Retinal pigment epithelial cell (primary cell): ENCODE measurements at places on chromosomes 3 and 15.
A peak's percentile ranks its signal among the peaks of the same experiment; 100 is the strongest.

DNA sequence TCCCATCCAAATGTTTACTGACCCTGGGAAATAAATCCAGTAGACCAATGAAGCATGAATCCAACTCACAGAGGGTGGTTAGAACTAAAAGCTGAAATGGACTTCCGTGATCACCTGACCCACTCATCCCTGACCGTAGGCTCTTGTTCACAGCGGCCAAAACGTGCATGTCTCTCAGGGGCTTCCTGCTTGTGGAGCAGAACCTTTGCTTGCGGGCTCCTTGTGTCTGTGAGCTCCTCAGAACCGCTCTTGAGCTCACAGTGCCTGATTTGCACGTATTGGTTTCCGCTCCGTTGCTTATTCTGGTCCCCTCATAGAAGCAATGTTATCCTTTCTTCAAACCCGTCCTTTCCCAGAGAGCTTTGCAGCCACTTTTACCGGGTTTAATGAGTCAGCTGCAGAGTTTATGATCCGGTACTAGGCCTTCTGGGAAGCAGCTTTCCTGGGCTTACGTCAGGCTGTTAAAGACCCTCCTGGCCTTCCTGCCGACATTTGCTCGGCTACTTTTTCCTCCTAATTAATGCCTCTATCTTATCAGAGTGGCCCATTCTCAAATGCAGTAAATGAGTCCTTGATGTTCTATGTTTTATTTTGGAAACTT is 35.4 kb downstream of the LIPC start:
- DNase-seq: peak; percentile 88

GRCh38 chr15:40340740-40341400 is at the start of gene CCDC9B:
Gene CCDC9B (minus strand): TSS chr15:40340939. CDS start chr15:40340819, 120 bp downstream.
- peak; percentile 86 for DNase-seq

GRCh38 chr3:131743126-131743525 is 240.4 kb upstream of the MRPL3 start:
- no peak for DNase-seq

DNA sequence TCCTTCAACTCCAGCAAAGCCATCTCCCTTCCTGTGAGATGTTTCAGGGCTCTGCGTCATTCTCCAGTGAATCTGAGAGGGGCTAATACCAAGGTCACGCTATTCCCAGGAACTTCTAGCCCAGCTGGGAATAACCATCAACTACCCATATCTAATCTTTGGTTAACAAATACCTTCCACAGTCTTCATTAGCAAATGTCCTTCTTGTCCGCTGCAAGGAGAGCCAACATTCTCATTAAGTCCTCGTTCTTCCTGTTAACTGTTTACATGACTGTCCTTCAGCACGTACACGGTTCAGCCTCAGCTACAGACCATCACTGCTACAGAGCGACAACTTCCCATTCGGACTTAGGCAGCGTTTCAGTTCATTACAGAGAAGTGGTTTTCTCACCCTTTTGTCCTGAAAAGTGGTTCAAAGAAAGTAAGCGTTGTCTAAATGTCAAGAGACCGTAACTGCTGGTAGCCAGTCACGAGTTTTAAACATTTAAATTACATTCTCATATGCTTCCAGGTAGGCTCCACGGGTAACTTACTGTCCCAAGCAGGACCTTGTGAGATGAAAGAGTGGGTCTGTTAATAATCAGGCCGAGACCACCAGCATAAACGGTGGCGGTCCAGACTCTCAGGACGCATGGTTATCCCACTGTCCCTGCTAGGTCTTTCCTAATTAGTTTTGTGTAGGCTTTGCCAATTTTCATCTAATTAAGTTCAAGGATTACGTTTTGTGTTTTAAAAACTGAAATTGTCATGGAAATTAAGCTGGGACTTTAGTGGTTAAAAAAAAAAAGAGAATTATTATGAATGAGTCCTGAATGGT is 63.8 kb downstream of the CHSY1 start:
- DNase-seq: peak; percentile 89

DNA sequence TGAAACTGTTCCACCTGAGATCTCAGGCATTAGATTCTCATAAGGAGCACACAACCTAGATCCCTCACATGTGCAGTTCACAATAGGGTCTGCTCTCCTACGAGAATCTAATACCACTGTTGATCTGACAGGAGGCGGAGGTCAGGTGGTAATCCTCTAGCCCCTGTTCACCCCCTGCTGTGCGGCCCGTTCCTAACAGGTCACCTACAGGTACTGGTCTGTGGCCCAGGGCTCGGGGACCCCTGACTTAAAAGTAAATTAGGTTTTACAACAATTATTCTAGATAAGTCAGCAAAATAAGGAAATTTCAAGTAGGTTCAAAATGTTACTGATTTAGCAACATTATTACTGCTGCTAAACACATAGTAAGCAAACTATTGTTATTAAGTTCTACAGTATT is 58.2 kb downstream of the CFAP20DC start:
- DNase-seq: no peak

DNA sequence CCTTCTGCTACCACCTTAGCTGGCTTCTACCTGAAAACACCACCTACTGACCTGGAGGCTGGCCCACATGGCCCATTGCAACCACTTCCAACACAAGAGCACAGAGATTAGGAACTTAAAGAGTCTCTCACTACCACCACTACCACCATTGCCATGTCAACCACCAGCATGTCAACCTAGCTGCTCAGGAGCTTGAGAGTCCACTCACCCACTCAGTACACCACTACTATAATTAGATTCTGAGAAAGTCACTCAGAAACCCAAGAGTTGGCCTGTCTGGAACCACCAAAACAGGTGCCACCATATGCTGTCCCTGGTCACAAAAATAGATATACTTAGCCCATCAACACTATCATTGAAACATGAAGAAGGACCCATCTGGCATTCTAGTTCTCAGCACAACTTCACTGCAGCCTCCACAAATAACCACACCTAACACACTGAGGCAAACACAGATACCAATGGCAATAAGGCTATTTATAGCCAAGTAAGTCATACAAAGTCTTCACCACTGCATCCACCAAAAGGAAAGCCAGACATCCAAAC is 806.7 kb upstream of the EPHA6 start:
- DNase-seq: no peak

DNA sequence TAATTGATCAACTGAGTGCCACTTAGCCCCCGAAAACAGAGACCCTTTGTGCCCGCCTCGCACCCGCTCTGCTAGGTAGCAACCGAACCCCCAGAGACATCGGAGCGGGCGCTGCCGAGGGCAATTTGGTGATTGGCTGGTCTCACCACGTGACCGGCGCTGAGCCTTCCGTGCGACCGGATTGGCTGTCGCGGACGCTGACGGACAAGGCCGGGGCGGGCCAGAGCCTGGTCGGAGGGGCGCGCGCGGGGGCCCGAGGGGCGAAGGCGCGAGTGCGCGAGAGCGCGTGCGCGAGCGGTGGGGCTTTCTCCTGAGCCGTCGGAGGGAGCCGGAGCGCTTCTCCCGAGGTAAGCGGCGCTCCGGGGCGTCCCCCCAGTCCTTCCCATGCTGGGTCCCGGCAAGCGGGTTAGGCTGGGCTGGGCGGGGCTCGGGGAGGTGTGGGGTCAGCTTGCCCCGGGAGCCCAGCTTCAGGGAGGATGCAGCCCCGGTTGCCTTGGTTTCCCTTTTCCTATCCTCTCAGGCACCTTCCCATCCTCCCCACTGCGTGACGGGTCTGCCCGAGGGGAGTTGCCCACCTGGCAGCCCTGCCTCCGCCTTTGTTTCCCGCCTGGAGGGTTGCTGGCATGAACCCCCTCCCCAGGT is at the start of gene TMEM108:
TSS of gene TMEM108 (plus strand) at position 303 of the 642 bp plus-strand sequence.
- DNase-seq: no peak

DNA sequence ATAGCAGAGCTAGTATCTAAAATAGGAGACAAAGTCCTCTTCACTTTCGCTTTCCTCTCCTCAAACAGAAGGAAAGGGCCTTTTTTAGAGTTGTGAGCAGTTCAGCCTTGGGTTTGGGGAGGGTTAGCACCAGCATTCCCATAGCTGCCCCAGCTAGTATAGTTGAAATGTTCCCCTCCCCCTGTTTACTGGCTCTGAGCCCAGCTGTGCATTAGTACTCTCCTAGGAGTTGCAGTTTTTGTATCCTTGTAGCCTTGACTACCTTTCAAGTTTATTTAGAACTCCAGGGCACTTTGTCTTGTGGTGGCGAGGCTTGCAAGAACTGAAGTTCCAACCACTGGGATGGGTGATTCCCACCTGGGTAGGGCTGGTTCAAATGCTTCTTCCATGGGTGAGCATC is 245.1 kb upstream of the NAALADL2 start:
- DNase-seq: peak; percentile 8

GRCh38 chr15:25707656-25708365 is 155.3 kb downstream of the ATP10A start:
- no peak for DNase-seq

DNA sequence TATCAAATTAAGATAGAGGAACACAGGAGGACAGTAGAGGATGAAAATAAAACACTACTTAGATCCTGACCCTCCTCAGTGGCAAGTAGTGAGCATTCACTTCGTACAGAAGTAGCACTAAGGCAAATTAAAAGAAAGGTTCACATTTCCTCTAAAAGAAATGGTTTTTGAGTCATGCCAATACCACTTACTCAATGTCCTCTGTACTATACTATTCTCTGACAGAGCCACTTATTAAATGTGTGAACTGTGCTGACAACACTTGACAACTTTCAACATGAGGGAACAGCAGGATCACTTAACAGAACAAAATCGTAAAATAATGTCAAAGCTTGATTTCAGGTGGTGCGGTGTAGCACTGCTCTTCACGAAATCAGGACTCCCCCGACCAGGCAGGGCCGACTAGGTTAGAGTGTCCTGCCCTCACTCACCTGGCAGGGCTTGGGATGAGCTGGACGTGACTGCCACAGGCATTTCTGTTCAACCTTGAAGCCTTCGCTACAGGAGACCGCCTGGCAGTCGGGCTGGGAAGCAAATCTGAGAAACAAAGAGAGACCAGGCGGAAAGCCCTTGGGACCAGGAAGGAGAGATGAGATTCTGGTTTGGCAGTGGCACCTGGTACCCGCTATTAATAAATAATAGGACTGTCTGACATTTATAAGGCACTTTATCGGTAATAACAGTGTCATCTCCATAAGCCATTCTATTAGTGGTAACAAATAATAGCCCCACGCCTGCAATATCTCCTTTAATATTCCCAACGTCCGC is 611 bp upstream of the SLC27A2 start:
- no peak for DNase-seq

- no peak for DNase-seq
Observed at GRCh38 chr3:37456270-37456708, 281.9 kb upstream of the LRRFIP2 start.

GRCh38 chr3:150639262-150639661 is 36.1 kb downstream of the SELENOT start:
- no peak for DNase-seq

GRCh38 chr3:195809796-195810454 is 1.8 kb downstream of the MUC4 start:
- DNase-seq: no peak

GRCh38 chr3:73046195-73046594 is 15.3 kb upstream of the EBLN2 start:
- no peak for DNase-seq

GRCh38 chr3:76378789-76379188 is 593.4 kb upstream of the ZNF717 start:
- no peak for DNase-seq

- DNase-seq: no peak
Observed at GRCh38 chr15:28942571-28942970, 56.8 kb downstream of the APBA2 start.

GRCh38 chr3:156728267-156728985 is 54.0 kb downstream of the TIPARP start:
- DNase-seq: no peak

DNA sequence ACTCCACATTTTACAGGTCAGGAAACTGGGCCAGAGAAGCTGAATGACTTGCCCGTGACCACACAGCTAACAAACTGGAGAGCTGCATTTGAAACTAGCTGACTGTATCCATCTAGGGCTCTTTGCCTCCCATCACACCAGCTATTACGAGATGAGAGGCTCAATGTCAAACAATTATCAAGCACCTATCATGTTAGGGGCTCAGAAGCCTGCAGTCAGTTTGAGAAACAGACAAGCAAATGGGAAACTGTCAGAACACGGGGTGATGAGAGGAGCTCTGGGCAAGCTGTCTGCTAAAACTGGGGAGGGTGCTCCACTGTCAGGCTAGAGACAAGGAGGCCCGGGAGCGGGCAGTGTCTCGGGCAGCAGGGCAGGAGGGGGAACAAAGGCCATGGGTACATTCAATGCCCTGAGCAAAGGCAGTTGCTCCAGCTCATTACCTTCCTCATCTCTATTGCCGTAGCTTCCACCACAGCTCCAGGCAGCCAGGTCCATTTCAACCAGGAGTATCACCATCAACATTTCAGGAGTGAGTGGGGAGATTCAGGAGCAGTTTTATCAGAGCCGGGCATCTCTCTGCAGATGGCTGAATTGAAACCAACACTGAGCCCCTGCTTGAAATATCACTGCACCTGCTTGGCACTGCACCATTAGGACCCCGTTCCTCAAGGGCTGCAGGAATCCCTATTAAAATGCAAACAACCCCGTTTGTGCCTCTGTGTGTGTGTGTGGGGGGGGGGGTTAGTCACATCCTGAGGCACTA is 122.6 kb downstream of the RAB11A start:
- DNase-seq: no peak

- DNase-seq: no peak
Observed at GRCh38 chr3:179452176-179452564, 900 bp upstream of the GNB4 start.

- DNase-seq: no peak
Observed at GRCh38 chr3:150345021-150345538, 63.0 kb upstream of the TSC22D2 start.

- DNase-seq: no peak
Observed at GRCh38 chr15:64182859-64183370, 20.1 kb upstream of the PPIB start.

DNA sequence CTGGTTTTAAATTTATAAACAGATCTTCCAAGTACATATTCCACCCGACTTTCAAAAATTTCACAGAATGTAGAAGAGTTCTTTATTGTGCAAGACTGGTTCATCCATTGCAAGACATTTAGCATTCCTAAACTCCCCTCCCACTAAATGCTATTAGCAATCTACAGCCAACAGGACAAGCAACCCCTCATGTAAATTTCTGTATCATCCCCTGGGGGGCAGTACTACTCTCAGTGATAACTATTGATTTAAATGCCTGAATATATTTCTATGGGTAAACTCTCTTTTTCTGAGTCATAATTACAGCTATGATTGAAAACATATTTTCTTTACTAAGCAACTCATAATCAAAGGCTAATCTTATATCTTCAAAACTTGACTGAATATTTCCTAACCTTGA is 10.7 kb upstream of the SLC15A2 start:
- no peak for DNase-seq

DNA sequence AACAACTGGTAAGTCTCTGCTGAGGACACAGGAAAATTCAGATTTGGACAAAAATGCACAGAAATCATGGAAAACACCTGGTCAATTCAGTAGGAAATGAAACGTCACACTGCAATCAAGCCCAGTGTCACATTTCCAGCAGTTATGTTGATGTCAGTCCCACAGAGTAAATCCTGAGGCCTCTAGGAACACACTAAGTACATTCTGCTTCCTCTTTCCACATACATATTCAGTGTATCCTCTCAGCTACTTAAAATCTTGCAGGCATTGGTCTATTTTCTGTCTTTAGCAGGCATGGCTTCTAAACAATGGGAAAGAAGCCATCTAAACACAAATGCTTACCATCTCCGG is 207.8 kb downstream of the PLCL2 start:
- DNase-seq: no peak
